ENCODE measurements at places on chromosomes 1 and 21. TPM values are rescaled to one million over a fixed set of nuclear protein-coding genes. Genes with fewer than 3 reads are reported as not detected.
A peak's percentile ranks its signal among the peaks of the same experiment; 100 is the strongest.

- DNase-seq = no peak
Observed at GRCh38 chr1:201583663-201584062, 44.7 kb downstream of the NAV1 start.

The SEC16B gene
- not detected for total RNA-seq

The BRDT gene
- not detected for total RNA-seq

- DNase-seq = no peak
Observed at GRCh38 chr1:68103011-68103545, 52.7 kb upstream of the DIRAS3 start.

The CREG1 gene
- 9.7 TPM for total RNA-seq

The DYNLT4 gene
- total RNA-seq = 1.1 TPM

The KCNE2 gene
- total RNA-seq = not detected

The MAEL gene
- total RNA-seq = 0.29 TPM

GRCh38 chr1:29124366-29125236, 898 bp upstream of the TMEM200B start:
- DNase-seq = peak; percentile 86

DNA sequence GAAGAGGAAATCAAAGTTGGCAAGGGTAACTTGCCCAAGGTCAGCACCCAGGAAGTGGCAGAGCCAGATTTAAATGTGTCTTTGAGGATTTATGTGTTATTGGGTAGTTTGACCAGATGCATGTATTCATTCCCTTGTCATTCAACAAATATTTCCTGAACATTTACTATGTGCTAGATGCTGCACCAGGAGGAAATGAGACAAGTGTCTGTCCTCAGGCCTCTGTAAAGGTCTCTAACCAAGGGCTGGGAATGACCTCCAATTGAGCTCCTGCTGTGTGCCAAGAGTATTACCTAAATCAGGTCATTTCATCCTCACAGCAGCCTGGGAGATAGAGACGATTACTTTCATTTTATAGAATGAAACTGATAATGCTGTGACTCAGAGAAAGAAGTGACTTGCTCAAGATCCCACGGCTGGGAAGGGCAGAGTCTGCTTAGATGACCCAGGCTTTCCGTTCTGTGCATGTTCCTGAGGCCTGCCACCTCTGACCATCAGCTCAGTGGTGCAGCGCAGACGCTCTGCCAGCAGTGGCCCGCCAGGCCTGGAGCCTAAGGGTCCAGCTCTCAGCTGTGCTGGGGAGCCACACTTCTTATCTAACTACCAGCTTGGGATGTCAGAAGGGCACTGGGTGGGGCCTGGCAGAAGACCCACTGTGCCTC, 3.5 kb upstream of the TTC22 start:
- DNase-seq = peak; percentile 58

DNA sequence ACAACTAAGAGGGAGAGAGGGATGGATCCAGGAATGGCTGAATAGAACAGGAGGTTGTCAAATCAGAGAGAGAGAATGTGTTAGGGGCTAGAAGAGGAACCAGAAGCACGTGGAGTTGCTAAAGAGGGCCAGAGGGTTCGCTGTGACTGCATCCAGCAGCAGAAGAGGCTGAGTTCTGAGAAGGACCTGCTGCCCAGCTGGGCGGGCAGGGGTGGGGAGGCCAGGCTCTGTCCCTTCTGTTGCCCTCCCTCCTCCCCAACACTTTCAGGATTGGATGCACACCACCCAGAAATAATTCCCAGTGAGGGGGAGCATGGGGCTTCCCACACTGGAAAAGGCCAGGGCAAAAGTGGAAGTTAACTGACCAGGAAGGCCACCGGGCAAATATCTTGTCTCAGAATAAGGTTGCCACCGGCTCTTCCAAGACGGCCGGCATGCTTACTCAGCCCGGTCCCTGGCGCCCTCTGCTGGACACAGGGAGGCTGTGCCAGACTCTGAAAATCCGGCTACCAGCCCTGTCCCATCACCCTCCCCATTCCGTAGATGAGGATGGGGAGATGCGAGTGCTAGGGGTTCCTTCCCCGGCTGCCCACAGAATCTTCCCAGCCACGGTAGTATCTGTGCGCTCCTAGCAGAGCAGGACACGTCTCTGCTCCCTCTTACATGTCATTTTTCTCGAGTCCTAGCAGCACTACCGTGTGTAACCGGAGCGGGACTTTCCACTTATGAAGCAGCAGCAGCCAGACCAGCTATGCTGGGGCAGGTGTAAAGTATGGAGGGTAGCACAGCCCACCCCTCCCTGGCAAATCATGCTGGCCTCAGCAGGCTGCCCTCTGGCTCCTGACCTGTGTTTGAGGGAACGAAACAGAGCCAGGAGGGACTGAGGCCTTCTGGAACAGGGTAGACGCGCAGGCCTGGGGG, 46.8 kb upstream of the A3GALT2 start:
- DNase-seq = peak; percentile 88

DNA sequence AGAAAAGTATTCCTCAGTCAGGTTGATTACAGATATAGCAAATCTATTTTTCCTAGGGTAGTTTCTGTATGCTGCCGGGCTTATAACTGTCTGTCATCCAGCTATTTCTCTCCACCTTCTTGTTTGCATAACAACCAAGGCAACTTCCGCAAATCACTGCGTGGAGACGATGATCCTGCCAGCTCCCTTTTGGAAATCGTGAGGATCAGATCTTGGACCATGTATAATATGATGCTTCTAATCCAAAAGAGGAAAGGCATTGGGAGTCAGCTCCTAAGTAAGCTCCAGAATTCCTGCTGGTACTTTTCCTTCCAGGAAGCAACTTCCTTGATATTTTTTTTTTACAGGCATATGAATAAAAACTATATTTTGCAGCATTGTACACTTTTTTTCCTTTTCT, 445 bp upstream of the RGS4 start:
- DNase-seq = no peak

The PLEKHO1 gene
- 19.0 TPM for total RNA-seq

GRCh38 chr1:17935230-17935629, 172.4 kb upstream of the IGSF21 start:
- DNase-seq = no peak

The IL22RA1 gene
- not detected for total RNA-seq

DNA sequence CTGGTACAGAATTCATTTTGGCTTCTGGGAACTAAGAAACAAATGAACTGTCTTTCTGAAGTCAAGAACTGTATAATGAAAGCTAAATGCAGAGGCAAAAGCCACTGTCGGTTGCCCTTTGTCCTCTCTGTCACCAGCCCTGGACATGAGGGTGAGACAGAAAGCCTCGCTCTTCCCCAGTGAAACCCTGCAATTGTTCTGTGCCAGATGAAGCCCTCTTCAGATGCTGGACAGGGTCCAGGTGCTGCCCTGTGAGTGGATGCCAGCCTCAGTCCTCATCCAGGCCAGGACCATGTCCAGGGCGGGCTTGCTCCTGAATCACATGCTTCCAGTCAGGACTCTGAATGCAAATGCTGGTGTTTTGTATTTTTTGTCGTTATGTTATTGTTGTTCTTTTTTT, 138.7 kb downstream of the RUNX1 start:
- no peak for DNase-seq

DNA sequence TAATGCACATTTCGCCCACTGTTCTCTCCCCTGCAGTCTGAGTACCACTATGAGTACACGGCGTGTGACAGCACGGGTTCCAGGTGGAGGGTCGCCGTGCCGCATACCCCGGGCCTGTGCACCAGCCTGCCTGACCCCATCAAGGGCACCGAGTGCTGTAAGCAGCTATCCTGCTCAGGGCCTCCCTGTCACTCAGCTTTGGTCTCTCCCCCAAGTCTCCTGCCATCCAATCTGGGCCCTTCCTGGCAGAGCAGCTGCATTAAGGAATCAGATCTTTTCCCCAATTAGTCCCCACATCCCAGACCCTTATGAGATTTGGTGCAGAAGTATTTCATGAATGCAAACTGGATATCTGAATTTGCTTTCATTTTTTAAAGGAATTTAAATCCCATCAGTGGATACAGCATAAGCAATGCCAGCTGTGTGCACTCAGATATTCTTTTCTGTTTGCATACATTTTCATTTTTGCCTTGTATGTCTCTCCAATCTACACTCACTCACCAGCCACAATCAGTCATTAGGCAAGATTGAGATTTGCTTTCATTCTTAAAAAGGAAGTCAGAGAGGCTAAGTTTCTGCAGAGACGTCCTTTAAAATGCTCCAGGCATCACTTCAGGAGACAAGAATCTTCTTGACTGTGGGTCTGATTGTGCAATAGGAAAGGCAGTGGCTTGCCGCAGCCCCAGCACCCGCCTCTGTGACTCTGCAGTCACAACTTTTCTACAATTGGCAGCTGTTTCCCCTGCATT, 48.1 kb downstream of the ELAPOR1 start:
- peak; percentile 42 for DNase-seq

DNA sequence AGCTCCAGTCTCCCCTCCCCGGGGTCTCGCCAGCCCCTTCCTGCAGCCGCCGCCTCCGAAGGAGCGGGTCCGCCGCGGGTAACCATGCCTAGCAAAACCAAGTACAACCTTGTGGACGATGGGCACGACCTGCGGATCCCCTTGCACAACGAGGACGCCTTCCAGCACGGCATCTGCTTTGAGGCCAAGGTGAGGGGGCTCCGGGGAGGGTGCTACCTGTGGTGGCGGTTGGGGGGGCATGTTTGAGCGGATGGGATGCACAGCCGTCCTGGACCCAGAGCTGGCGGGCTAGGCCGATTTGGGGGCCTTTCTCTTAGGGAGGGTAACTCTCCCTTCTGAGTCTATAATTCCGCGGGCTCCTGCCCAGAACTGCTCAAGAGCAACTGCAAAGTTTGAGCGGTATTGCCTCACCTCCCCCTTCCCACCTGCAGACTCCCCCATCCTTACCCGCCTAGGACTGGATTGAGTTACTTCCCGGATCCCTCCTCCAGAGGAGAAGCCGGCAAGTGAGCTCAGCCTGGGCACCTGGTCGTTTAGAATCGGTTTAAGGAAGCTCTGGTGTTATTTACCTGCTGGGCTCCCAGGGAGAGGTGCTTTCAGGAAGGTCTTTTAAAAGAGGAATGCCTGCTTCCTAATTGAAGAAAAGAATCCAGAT, 730 bp downstream of the NOS1AP start:
- peak; percentile 22 for DNase-seq

DNA sequence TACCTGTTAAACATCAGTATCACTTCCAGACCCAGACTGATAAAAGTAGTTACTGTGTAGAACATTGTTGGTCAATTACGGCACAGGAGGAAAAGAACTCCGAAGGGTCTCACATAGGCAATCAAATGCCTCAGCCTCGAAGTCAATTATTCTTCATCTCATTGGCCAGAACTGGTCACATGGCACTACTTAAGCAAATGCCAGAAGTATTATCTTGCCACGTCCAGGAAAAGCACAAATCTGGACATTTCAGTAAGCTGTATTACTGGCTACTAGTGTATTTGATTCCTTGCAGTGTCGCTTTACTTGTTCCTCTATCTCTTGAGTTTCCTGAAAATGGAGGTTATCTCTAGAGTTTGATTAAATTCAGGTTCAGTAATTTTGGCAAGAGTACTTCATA, 24.4 kb downstream of the DIO1 start:
- no peak for DNase-seq

The ZFP69B gene
- total RNA-seq = 3.5 TPM

The TRMT13 gene
- total RNA-seq = 17.5 TPM

- no peak for DNase-seq
Observed at GRCh38 chr21:40200126-40200525, 332.9 kb downstream of the PCP4 start.

- DNase-seq = no peak
Observed at GRCh38 chr1:31912839-31913239, 25.3 kb downstream of the PTP4A2 start.

DNA sequence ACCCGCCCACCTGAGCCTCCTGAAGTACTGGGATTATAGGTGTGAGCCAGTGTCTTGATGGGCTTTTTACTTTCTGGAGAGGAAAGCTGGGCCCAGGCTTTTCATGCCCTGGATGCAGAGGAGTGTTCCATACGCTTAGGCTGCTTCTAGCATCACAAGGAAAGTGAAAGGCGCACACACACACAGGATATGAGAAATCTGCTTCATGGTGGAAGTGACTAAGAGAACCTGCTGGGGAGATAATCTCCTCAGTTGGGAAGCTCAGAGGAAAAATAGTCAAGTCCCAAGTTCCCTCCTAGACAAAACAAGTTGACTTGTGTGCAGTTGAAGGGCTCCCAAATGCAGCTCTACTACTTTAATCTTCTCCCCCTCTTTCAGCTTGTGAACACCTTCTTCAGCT, 2.2 kb downstream of the NUDC start:
- peak; percentile 18 for DNase-seq

DNA sequence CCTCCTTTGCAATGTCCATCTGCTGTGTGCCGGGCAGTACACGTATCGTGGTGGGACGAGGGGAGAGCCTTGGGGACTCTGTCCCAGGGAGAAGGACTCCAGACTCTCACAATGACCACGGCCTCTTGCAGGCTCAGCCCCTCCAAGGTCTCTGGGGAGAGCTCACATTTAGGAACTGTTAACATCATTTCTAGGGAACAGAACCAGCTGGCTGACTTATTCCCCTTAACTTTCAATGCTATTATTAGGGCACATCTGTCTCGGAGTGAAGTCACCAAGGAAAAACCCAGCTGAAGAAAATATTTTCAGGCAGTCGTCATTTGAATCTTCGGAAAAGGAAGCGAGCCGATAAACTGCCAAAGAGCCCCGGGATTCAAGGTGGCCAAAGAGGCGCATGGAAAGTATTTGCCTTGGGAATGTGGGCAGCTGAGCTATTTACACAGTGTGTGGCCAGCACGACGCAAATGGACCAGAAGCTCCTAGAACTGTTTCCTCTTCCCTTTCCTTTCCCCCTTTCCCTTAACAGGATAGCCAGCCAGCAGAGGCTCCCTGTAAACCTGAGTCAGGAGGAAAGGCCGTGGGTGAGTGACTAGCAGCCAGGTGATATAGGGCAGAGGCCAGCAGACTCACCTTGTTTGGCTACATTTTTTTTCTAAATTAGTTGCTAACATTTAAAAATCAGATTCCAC, 74.5 kb downstream of the ITPKB start:
- DNase-seq = no peak

GRCh38 chr1:47436304-47436978, 1.4 kb upstream of the FOXD2 start:
- DNase-seq = peak; percentile 90

- DNase-seq = peak; percentile 38
Observed at GRCh38 chr1:229253151-229253974, 17.5 kb upstream of the RAB4A start.

DNA sequence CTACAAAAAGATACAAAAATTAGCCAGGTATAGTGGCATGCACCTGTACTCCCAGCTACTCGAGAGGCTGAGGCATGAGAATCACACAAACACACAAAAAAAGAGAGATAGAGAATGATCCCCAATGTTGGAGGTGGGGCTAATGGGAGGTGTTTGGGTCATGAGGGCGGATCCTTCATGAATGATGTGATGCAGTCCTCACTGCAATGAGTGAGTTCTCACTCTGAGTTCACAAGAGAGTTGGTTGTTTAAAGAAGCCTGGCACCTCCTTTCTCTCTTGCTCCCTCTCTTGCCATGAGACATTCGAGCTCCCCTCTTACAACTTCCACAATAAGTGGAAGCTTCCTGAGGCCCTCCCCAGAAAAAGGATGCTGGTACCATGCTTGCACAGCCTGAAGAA, 17.3 kb downstream of the KCNT2 start:
- DNase-seq = no peak

- peak; percentile 44 for DNase-seq
Observed at GRCh38 chr1:226722240-226722900, 16.7 kb downstream of the ITPKB start.

The ITGB2 gene
- total RNA-seq = 343 TPM

The ZBTB8B gene
- not detected for total RNA-seq

The RSPO1 gene
- total RNA-seq = not detected

GRCh38 chr1:31626223-31627207, 9.0 kb downstream of the HCRTR1 start:
- DNase-seq = no peak

The H3-3A gene
- total RNA-seq = 308 TPM

The IQCC gene
- 4.2 TPM for total RNA-seq
